ENCODE measurements at places on chromosomes 4 and X. TPM values are rescaled to one million over a fixed set of nuclear protein-coding genes. Genes with fewer than 3 reads are reported as not detected.

- no peaks in the 10 kb centered on the region for H3K36me3 ChIP-seq
- DNase-seq: no peak
Observed at GRCh38 chr4:107896158-107896645, 35.1 kb upstream of the CYP2U1 start.

- no peak overlapping the region for H3K27ac ChIP-seq
- H3K27me3 ChIP-seq: no peaks in the 10 kb centered on the region
- H3K4me3 ChIP-seq: no peak overlapping the region
- DNase-seq: no peak
- H3K36me3 ChIP-seq: no peaks in the 10 kb centered on the region
Observed at GRCh38 chrX:105648732-105649131, 173.6 kb upstream of the NRK start.

- DNase-seq: no peak
- H3K36me3 ChIP-seq: no peaks in the 10 kb centered on the region
- no peak overlapping the region for H3K4me3 ChIP-seq
- no peak overlapping the region for H3K27ac ChIP-seq
Observed at GRCh38 chr4:92381616-92382015, 77.8 kb downstream of the GRID2 start.

- H3K4me1 ChIP-seq: peaks cover 15% of the 10 kb centered on the region
- H3K27me3 ChIP-seq: no peaks in the 10 kb centered on the region
- H3K4me3 ChIP-seq: no peak overlapping the region
- H3K36me3 ChIP-seq: peaks cover 2% of the 10 kb centered on the region
- no peak overlapping the region for H3K27ac ChIP-seq
Observed at GRCh38 chrX:53227224-53227765, 2.3 kb upstream of the KDM5C start.

PPP2R2C gene
- 0.17 TPM for total RNA-seq
